Retina (tissue), 1 donor: ENCODE measurements at places on chromosomes 5 and 9.

DNA sequence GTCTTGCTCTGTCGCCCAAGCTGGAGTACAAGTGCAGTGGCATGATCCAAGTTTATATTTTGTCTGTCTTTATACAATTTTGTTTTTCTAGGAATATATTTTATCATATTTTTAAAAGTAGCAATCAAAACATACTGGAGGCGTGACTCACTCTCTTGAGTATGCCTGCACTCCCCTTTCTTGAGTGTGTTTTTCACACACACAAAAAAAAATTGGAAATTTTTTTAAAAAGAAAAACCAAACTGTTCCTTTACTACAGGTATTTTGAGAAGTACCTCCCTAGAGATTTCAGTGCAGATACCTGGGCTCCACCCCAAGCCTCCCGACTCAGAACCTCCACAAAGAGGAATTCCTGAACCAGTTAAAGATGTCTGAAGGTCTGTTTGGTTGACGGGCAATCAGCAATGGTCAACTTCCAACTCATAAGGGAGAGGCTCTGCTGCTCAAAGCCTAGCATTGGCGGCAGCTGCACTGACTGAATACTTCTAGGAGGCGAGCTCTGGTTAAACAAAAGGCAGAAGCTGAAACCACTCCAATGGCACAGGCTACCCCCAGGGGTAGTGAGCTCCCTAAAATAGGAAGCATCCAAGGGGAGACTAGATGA is 27.4 kb downstream of the PDE6A start:
- no peak for DNase-seq

GRCh38 chr5:91110686-91111085 is 272.4 kb downstream of the ARRDC3 start:
- no peak for DNase-seq

GRCh38 chr9:79616013-79616412 is 44.2 kb downstream of the TLE4 start:
- no peak for DNase-seq

GRCh38 chr5:116453988-116454411 is 120.6 kb downstream of the SEMA6A start:
- peak; percentile 30 for DNase-seq

DNA sequence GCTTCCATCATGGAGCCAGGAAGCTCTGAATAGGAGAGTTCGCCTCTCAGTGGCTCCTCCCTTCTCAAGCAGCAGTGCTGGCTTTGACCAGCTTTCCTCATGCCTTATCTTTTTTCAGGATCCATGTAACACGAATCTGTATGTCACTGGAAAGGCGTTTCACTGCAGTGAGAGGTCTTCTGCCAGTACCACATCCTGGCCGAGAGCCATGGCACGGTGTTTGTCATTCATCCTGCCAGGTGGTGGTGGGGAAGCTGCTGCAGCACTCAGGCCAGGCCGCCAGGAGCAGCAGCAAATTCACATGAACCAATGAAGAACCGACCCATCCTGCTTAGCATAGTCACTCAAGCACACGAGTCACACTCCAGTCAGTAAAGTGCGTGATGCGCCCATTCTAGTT is 179.0 kb downstream of the FANCC start:
- no peak for DNase-seq

DNA sequence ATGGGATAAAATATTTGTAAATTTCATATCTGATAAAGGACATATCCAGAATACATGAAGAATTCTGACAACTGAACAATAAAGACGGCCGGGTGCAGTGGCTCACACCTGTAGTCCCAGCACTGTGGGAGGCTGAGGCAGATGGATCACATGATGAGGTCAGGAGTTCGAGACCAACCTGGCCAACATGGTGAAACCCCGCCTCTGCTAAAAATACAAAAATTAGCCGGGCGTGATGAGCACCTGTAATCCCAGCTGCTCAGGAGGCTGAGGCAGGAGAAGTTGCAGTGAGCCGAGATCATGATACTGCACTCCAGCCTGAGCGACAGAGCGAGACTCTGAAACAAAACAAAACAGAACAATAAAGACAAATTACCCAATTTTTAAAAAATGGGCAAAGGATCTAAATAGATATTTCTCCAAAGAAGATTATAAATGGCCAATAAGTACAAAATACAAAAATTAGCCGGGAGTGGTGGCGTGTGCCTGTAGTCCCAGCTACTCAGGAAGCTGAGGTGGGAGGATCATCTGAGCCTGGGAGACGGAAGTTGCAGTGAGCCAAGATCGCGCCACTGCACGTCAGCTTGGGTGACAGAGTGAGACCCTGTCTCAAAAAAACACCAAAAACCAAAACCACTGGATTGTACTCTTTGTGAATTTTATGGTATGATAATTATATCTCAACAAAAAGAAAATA is 9.6 kb upstream of the NSD1 start:
- no peak for DNase-seq

DNA sequence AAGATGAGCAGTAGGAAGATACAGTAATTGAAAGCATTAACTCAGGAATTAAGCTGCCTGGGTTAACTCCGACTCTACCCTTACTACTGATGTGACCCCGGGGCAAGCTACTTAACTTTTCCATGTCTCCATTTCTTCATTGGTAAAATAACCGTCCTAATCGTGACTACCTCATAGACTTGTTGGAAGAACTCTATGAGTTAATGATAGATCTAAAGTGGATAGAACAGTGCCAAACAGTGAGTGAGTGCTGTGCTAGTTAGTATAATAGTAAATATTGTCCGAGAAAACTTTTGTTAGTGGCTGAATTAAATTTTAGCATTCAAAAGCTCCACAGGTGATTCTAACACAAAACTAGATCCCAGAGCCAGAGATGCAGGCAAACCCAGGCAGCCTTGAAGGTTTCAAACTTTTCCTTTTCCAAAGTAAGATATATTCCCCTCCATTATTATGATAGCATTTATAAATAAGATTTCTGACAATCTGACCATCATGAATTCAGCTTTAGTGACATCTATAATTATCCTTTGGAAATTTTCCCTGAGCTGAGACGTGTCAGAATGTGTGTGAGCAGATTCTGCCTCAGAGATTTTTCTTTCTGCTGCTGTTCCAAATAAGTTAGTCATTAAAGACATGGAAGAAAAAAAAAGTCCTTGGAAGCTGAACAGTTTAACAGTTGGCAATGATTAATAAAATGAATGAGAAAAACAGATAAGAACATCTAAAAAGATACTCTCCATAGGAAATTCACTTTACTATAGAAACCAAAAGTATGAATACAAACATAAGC is 369.5 kb downstream of the PRELID2 start:
- DNase-seq: no peak
